ENCODE measurements at places on chromosomes 16 and 17.

DNA sequence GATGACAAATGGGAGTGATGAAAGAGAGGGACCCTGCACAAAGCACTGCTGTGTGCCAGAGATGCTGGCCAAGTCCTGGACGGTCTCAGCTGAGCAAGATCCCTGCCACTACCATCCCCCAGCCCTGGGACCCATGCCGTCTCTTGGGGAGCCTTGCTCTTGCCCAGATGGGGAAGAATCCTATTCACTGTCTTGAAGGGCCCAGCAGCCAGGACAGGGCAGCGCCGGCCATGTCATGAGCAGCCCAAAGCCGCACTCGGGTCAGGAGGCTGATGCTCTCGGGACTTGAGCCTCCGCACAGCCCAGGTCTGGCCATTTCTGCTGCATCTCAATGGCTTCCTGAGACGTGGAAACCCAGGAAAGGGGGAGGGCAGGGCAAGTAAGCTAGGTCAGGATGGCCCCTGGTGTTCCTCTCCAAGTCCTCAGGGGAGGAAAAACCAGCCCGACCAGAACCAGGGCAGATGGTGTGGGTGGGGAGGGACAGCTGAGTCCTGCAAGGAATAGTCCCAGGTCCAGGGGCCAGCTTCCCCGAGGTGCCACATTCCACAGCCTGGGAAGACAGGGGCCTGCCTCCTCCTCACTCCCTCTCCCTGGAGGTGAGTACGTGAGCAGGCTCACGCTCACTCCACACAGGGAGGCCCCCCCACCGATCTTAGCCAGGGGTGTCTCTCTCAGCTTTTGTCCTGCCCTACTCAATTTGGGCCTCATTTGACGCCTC lies 7.8 kb upstream of the KRT19 start:
- DNase-seq: no peak

DNA sequence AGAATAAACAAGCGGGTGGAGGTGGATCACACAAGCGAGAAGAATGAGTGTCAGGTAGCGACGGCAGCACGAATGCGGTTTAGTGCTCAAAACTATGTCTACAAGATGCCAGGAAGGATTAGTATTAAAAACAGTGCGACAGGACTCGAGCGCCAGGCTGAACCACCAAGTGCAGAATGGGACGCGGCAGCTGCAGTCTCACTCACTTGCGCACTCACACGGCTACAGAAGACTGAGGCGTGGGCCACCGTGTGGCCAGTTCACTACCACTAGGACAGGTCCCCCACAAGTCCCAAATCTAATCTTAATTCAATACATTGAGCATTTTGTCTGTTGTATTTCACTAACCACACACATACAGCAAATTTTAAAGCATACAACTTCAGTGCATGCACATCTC lies 35.7 kb upstream of the TRAP1 start:
- no peak for DNase-seq

DNA sequence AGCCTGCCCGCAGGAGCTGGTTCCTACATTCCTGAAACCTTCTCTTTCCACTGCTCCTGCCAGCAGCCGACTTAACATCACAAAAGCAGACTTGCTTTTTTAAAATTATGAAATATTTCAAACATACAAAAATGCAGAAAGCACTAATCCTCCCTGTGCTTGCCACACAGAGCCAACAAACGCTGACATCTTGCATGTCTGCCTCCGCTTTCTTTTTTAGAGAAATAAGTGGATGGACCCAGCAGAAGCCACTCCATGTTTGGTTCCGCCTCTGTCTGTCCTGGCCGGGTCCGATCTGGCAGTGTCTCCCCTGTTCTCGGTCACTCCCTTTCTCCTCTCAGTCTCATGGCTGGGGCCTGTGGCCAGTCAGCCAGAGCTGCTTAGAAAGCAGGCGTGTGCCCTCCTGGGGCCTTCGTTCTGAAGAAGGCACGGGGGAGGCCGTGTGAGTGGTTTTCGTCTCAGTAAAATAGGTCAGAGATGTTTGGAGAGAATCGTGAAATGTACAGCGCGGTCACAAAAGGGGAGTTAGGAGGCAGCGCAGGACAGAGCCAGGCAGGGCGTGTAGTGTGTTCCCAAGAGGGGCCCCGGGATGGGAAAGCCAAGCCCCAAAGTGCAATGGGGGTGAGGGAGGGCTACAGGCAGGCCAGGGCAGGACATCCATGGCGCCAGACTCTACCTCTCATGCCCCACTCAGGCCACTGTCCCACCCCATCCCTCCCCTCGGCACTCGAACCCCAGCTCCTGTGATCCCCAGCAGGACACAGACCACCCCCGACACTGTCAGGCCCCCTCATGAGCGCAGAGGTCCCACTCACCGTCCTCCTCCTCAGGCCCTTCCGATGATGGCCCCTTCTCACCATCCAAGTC lies 23.2 kb downstream of the MXRA7 start:
- DNase-seq: no peak

DNA sequence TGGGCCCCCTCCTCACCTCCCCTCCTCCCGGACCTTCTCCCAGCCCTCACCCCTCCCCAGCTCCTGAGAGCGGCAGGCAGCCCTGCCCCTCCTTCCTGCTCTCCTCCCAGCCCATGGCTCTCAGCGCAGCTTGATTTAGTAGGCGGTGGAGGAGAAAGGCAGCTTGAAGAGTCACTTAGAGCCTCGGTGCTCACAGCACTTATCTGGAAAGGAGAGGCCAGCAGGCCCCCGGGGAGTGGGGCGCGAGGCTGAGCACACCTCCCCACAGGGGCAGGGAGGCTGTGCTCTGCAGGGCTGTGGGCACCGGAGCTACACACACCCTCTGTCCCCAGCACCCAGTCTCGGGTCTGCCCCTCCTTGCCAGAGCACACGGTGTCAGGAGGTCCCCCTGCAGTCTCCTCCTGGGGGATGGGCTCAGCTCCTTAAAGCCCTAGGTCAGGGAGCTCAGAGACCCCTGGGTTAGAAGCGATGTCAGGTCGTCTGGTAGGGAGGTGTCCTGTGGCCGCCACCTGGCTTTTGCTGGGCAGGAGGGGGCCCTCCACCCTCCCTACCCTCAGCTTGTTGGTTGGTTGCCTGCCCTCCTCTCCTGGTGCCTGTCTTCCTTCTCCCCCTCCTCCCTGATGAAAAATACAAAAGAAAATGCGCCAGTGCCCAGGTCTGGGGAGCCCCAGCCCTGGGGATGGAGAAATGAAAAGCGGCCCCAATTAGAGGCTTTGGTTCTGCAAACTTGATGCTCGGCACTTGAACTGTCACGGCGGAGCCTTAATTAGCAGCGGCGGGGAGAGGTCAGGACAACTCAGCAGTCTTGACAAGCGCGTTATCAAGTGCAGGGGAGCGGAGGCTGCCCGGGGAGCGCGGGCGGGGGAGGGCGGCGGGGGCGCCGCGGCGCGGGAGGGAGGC lies 151.1 kb upstream of the GSE1 start:
- no peak for DNase-seq

- DNase-seq: no peak
These were observed 7.8 kb downstream of the TEX14 start for GRCh38 chr17:58684003-58684402.

- DNase-seq: no peak
These were observed 62.4 kb upstream of the NLK start for GRCh38 chr17:27980043-27980442.

DNA sequence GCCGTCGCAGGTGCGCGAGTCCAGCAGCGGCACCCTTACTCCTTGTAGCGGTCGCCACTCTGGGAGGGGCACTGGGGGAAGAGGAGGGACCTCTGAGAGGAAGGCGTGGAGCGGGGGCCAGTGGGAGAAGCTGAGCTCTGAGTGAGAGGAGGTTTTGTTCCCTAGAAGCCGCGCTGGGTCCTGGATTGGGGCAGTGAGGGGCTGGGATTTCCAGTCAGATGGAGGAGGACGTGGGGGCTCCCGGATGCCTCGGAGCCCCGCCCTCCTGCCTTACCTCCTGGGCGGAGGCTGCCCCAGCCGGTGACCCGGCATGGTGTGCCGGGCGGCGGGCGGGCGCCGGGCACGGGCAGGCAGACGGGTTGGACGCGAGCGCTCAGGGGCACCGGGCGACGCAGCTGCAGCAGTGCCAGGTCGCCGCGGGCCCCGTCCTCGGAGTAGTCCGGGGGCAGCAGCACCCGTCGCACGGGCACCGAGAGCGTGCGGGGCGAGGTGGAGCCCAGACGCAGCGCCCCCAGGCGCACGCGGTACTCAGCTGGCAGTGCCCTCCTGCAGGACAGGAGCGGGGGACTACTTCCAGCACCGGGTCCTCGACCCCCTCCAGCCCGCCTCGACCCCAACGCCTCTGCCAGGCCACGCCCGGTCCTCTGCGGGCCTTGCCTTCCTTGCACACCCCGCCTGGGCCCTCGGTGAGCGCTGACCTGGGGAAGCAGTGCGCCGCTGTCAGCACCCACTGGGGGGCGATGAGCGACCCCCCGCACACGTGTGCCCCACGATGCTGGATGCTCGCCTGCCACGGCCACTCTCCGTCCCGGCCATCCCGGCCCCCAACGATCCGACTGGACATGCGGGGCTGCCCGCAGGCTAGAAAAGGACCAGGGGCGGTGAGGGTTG lies 2.0 kb downstream of the PRSS33 start:
- DNase-seq: peak; percentile 30

DNA sequence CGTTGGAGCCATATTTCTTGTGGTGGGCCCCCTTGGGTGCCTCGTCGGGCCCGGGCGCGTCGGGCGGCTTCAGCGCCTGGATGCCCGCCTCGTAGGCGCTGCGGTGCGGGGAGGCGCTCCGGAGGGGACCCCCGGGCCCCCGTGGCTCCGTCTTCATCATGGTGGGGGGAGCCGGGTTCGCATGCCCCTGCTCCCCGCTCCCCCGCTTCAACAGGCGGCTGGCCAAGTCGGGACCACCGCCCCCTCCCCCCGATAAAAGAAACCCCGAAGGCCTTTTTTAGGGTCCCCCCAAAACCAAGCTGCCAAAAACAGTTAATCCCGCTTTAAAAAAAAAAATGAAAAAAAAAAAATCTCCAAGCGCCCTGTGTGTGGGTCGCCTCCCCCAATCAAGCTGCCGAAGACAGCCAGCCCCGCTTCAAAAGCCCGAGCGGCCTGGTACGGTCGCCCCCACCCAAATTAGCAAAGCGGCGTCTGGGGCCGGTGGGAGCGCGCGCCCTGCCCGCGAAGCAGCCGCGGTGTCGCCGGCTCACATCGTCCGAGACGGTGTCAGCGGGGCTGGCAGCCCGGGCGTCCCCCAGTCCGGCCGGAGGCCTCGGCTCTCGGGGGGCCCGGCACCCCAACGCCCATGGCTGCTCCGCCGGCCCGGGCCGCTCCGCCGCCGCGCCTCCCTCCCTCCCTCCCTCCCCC lies at the start of gene PPP1R9B:
Gene PPP1R9B (minus strand): TSS at position 324 of the 687 bp plus-strand sequence. CDS start 164 bp downstream, at position 160.
- DNase-seq: no peak

- no peak for DNase-seq
These were observed 36.2 kb upstream of the TEKT3 start for GRCh38 chr17:15377616-15378015.

DNA sequence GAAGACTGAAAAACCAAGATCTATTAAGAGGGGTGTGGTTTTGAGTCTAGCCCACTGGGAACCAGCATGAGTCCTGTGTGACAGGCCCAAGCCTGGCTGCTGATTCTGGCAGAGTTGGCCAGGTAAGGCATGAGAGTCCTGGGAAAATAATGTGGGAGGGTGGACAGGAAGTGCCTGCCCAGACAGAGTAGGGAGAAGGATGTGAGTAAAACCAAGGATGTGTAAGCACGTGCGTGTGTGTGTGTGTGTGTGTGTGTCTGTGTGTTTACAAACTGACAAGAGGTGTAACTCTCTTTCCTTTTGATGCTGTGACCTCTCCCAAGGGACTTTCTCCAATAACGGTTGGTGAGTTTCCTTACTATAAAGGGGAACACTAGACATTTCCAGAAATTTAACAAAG lies 15.6 kb upstream of the TEX2 start:
- DNase-seq: no peak

DNA sequence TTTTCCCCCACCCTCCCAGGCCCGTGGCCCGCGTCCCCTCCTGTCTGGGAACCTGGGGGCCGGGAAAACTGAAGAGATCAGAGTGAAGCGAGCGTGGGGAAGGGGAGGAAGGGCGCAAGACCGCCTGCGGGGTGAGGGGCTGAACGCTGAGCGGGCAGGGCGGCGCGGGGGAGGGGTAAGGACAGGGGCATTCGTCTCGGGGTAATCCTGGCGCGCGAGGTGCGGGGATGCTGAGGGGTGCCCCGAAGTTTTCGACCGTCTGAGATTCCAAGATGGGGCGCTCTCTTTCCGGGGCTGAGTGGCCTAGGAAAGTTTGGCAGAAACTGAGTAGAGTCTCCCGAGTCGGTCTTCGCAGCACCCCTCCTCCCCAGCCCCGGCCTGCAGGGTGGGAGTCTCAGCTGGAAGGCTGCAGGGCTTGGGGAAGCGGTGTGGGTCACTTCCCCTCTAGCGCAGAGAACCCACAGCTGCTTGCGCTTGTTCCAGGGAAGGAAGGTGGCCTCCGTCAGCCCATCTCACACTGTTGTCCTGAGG lies 555 bp downstream of the TTYH2 start:
- no peak for DNase-seq

DNA sequence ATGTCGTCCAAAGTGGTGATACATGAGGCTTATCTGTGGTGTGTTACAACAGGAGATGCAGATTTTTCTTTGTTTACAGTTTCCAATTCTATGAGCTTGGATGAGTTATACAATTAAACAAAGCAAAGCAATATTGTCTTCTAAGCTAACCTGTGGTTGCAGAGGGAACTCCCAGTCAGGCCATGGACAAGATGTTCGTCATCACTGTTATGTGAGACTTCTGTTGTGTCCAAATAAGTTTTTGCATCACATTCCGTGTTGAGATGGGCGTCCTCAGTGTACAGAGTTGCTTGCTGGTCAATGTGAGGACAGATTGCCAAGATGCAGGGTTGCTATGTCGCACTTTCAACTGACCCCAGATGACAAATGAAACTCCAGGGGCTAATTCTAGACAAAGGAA lies 189.3 kb downstream of the IRF8 start:
- no peak for DNase-seq

DNA sequence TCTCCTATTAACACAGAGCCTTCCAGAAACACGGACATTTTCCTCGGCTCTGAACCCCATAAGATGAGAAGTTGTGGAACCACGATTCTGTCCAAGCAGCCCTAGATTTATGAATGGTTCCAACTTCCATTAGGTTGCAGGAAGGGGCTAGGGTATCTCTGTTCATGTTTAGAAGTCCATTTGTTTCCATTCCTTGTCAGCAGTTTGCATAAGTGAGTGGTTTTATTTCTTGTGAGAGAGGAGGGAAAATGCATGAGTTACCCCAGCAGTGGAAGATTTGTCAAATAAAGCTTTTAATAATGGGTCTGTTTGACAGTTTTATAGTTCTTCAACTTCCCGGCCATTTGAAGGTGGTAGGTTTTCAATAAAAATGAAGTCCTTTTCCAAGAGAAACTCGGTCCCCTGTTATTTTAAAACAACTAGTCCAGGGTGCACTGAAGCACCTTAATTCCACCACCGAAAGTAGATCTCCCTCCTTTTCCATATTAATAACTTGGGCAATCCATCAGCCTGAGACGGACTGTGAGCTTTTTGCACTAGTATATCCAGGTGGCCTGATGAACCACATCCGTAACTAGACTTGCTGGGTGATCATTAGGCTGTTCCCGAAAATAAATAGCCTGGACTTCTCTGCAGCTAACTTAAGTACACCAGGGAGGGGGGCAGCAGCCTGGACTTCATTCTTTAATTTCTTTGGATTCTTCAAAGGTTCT lies 181.3 kb downstream of the TMEM114 start:
- no peak for DNase-seq

- no peak for DNase-seq
These were observed 50.1 kb upstream of the JPH3 start for GRCh38 chr16:87552072-87552718.

GRCh38 chr17:4509923-4510617 lies 11.4 kb downstream of the SPNS2 start:
- DNase-seq: no peak

Measured in germinal center (tissue), 1 donor.